ENCODE measurements at places on chromosomes 1 and 21. TPM values are rescaled to one million over a fixed set of nuclear protein-coding genes. Genes with fewer than 3 reads are reported as not detected.

PRR9 gene
- total RNA-seq: not detected

KCNJ9 gene
- not detected for total RNA-seq

FCAMR gene
- not detected for total RNA-seq

S100A7 gene
- total RNA-seq: not detected

NBL1 gene
- total RNA-seq: 27.6 TPM

PCAT6 gene
- total RNA-seq: 0.94 TPM

RABGGTB gene
- total RNA-seq: 173 TPM

DIO1 gene
- not detected for total RNA-seq

KCND3 gene
- not detected for total RNA-seq

ATP5PB gene
- 342 TPM for total RNA-seq

CELA2A gene
- total RNA-seq: not detected

AMPD1 gene
- not detected for total RNA-seq

GNG12 gene
- total RNA-seq: not detected

E2F2 gene
- 25.3 TPM for total RNA-seq

NBPF14 gene
- 11.5 TPM for total RNA-seq

F13B gene
- not detected for total RNA-seq

BSND gene
- total RNA-seq: not detected

RGS8 gene
- not detected for total RNA-seq

LCE1D gene
- not detected for total RNA-seq

HIVEP3 gene
- 20.4 TPM for total RNA-seq

CLDN8 gene
- total RNA-seq: not detected

MARK1 gene
- total RNA-seq: not detected

S100A1 gene
- total RNA-seq: not detected

B3GALT5 gene
- total RNA-seq: not detected

PINK1 gene
- total RNA-seq: 2.7 TPM

KCNJ6 gene
- not detected for total RNA-seq

GUCA2A gene
- not detected for total RNA-seq

GJA4 gene
- total RNA-seq: not detected

OR14K1 gene
- total RNA-seq: not detected

KRTAP12-2 gene
- not detected for total RNA-seq

NUF2 gene
- 49.9 TPM for total RNA-seq

SLX9 gene
- 76.0 TPM for total RNA-seq

SPRR2D gene
- not detected for total RNA-seq

OR2T35 gene
- total RNA-seq: not detected

VHLL gene
- 0.43 TPM for total RNA-seq

KRTAP21-2 gene
- not detected for total RNA-seq

CD1B gene
- not detected for total RNA-seq

CD101 gene
- 3.2 TPM for total RNA-seq

VWA1 gene
- total RNA-seq: 0.97 TPM

Data from activated CD8-positive, alpha-beta T cell treated with anti-CD3 and anti-CD28 coated beads for 36 hours (primary cell).